ENCODE measurements at places on chromosomes 13 and 19. TPM values are rescaled to one million over a fixed set of nuclear protein-coding genes. Genes with fewer than 3 reads are reported as not detected.
A peak's percentile ranks its signal among the peaks of the same experiment; 100 is the strongest.

CLEC17A gene
- 1.0 TPM for total RNA-seq

ZNF728 gene
- total RNA-seq, result 0.31 TPM

DNA sequence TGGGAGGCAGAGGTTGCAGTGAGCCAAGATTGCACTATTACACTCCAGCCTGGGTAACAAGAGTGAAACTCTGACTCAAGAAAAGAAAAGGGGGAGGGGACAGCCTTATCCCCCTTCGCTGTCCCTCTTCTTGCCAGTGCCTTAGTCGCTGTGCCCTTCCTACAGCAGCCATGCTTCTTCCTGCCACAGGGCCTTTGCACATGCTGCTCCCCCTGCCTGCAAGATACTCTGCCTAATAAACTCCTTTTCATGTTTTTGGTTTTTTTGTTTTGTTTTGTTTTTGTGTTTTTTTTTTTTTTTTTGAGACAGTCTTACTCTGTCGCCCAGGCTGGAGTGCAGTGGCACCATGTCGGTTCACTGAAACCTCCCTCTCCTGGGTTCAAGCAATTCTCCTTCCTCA is 21.4 kb downstream of the NWD1 start:
- DNase-seq, result no peak

- DNase-seq, result peak; percentile 65
Observed at GRCh38 chr13:73141292-73141771, 82.5 kb downstream of the KLF5 start.

- no peak for DNase-seq
Observed at GRCh38 chr19:16208064-16208759, 10.5 kb downstream of the AP1M1 start.

DNA sequence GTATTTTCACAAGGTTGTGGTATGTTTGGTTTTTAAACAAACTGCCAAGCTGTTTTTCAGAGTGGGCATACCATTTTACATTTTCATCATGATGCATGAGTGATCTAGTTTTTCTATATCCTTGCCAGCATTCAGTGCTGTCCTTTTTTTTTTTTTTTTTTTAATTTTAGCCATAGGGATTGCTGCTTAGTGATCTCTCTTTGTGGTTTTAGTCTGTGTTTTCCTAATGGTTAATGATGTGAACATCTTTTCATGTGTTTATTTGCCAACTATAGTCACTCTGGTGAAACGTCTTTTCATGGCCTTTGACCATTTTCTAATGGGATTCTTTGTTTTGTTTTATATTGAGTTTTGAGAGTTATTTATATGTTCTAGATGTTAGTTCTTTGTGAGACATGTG is 59.7 kb downstream of the SHISA2 start:
- no peak for DNase-seq

GRCh38 chr19:21602082-21602658 is 96.8 kb downstream of the ZNF429 start:
- no peak for DNase-seq

- DNase-seq, result no peak
Observed at GRCh38 chr19:928471-929202, 2.8 kb downstream of the ARID3A start.

DNA sequence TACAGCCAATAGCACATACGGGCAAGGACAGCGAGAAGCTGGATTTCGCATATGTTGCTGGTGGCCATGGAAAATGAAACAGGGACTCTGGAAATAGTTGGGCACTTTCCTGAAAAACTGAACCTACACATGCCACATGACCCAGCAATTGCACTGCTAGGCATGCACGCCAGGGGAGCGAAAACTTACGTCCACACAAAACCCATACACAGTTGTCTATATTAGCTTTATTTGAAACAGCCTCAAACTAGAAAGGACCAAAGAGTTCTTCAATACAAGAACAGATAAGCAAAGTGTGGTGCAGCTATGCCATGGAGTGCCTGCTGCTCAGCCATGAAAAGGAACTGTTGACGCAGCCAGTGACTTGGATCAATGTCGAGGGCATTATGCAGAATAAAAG is 7.3 kb upstream of the SPACA7 start:
- DNase-seq, result no peak
